ENCODE measurements at places on chromosomes 5 and 9. TPM values are rescaled to one million over a fixed set of nuclear protein-coding genes. Genes with fewer than 3 reads are reported as not detected.
A peak's percentile ranks its signal among the peaks of the same experiment; 100 is the strongest.

Gene PDZD2
- not detected for total RNA-seq

Gene ZNF462
- total RNA-seq, result 3.2 TPM

Gene SLC6A19
- not detected for total RNA-seq

Gene SLIT3
- not detected for total RNA-seq

Gene EGFL7
- 53.1 TPM for total RNA-seq

Gene SPATA31E1
- not detected for total RNA-seq

Gene GPX3
- total RNA-seq, result 93.2 TPM

Gene ARL14EPL
- 0.37 TPM for total RNA-seq

Gene PDLIM7
- 167 TPM for total RNA-seq

Gene LRRC19
- not detected for total RNA-seq

DNA sequence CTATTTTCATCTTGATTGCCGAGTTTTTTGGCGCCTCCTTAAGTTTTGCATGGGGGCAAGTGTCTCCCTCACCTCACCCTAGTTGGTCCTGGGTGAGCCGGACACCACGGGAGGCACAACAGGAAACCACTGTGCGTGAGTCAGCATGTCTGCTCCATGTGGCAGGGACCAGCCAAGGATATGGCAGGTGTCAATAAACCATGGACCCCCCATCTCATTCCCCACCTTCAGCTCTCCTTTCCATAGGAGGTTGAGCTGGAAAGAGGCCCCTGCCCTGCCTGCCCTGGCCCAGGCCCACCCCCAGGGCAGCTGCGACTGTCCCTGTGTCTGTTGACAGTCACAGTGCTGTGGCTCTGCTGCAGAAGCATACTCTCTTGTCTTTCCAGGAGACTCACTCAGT is 3.1 kb downstream of the SPACA9 start:
- DNase-seq, result no peak

GRCh38 chr9:12730198-12730597 is 37.0 kb downstream of the TYRP1 start:
- DNase-seq, result no peak

DNA sequence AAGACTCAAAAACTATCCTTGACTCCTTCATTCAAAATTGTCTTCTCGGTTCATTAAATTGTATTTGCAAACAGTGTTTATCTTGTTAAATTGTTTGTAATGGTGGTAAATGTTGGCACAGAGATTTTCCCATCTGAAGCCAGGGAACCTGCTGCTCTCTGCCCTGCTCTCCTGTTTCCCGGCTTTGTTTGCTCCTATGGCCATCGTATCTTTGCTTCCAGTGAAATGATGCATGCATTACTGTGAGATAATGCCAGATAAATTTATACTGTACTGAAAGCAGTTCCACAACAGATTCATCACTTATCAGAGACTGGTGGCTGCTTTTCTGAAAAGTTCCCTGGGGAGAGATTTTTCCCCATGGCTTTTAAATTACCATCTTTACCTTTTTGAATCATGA is 81.4 kb downstream of the CD180 start:
- DNase-seq, result no peak

DNA sequence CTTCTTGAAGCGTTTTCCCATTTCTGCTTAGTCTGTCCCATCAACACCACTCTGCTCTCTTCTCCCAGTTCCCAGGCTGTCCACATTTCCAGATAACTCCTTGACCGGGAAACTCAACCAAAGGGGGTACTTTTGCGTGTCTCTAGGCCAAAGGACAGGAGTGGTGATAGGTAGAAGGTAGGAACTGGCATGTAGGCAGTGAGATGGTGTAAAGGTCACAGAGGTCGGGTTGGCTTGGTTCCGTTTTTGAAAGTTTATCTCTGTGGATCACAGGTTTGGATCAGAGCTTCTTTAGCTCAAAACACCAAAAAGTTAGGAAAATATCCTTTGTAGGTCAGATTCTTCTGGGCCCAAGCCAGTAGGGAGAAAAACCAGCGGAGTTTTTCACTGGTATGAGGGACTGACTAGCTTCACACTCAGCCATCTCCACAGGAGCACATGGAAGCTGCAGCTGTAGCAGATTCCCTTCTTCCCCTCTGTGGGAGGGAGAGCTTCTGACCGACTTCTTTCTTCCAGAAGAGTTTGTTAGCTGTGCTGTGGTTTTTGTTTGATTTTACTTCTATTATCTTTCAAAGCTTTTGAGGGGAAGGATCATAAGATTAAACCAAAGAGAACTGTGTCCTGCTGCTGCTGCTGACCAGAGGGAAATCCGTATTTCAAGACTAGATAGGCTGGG is 98.4 kb upstream of the DMRT1 start:
- no peak for DNase-seq

DNA sequence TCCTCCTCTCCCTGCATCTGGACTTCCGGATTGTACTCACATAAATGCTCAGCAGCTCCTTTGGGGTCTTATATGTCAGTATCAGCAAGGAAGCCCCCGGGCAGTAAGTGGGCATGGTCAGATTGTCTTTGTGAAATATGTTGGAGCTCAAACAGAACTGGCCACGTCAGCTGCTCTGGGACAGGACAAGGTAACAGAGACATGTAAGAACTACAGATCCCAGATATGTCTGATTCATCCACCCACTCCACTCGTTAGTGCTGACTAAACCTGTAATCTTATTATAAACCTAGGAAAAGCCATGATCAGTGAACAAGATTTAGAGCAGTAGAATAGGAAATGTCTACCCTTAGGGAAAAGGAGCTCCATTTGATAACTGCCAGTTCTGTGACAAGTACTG is 561.8 kb downstream of the CETN3 start:
- DNase-seq, result no peak

- DNase-seq, result no peak
These were observed 1062.5 kb downstream of the CDH9 start for GRCh38 chr5:25975885-25976284.

GRCh38 chr5:135238622-135239452 is 160.2 kb downstream of the MACROH2A1 start:
- DNase-seq, result no peak

GRCh38 chr9:74804018-74804385 is 83.7 kb downstream of the TRPM6 start:
- DNase-seq, result peak; percentile 42

GRCh38 chr5:25393256-25393655 is 748.5 kb upstream of the CDH10 start:
- no peak for DNase-seq

GRCh38 chr5:125075567-125075966 is 329.1 kb upstream of the ZNF608 start:
- DNase-seq, result no peak

GRCh38 chr5:92641031-92641962 is 939.7 kb downstream of the NR2F1-AS1 start:
- peak; percentile 41 for DNase-seq

GRCh38 chr5:151141535-151141934 is 16.0 kb downstream of the ANXA6 start:
- DNase-seq, result no peak

- DNase-seq, result no peak
These were observed 79.4 kb downstream of the NPR3 start for GRCh38 chr5:32790411-32790951.

- no peak for DNase-seq
These were observed 14.0 kb upstream of the GPR151 start for GRCh38 chr5:146529984-146530383.

DNA sequence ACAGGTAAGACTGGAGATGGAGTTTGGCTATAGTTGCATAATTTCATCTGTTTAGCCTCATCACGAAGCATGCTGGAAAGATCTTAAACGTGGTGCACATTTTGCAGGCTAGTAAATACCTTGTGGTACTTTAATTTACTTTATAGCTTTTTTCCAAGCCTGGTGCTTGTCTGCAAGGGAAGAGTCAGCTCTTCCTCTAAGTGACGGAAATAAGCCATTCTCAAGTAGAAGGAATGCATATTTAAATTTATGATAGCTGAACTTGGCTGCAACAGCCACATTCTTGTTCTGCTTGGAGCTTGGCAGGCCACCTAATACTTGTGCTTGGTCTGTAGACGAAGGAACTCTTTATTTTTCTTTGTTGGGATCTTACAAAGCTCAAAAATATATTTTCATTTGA is 188.0 kb upstream of the PIK3R1 start:
- no peak for DNase-seq

- no peak for DNase-seq
These were observed 396.1 kb downstream of the ENC1 start for GRCh38 chr5:74244406-74244805.

DNA sequence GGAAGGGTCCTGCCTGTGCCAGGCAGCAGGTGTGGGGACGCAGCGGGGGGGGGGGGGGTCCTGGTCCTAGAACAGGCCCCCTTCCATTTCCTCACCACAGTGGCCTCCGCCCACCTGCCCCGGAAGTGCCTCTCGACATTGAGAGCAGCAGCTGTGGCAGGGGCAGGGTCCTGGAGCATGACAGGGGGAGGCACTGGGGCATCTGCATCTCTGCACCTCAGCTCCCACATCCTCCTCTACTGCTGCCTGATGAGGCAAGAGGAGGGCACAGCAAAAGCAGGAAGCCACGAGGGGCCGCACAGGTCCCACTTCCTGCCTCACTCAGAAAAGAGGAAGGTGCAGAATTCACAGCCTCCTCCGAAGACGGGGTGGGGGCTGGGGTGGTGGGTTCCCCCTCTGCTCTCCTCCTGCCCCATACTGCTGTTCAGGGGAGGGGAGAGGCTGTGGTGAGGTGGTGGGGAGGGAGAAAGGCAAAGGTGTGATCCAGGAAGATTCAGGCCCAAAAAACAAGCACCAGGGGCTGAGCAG is 14.8 kb downstream of the AKNA start:
- no peak for DNase-seq

DNA sequence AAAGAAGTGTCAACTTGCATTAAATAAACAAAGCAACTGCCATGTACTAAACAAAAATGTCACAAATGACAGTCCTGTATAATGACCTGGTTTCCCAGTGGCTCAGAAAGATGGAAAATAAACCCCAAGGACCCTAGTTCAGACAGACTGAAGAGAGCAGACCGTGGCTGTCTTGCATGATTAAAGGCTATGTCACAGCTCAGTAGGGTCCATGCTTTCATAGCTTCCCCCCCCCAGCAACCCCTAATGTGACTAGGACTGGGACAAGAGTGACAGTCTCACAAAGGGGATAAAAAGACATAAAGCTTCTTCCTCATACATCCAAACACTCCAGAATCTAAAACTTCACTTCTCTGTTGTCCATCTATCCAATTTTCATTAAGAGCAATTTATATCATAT is 113.6 kb downstream of the NR6A1 start:
- no peak for DNase-seq
